ENCODE measurements at places on chromosomes 13 and 19. TPM values are rescaled to one million over a fixed set of nuclear protein-coding genes. Genes with fewer than 3 reads are reported as not detected.

The OR10H1 gene
- total RNA-seq, result not detected

The CFAP97D2 gene
- not detected for total RNA-seq

The ZNF382 gene
- 0.72 TPM for total RNA-seq

The CEACAM20 gene
- not detected for total RNA-seq

The PSG3 gene
- total RNA-seq, result not detected

The ACP4 gene
- total RNA-seq, result not detected

The FSD1 gene
- total RNA-seq, result 0.36 TPM

The ZNF77 gene
- total RNA-seq, result 2.4 TPM

GRCh38 chr13:91123456-91124127 is 223.9 kb upstream of the MIR17HG start:
- ATAC-seq, result no peak

- no peak for ATAC-seq
Observed at GRCh38 chr13:112954488-112955270, 14.3 kb upstream of the MCF2L start.

DNA sequence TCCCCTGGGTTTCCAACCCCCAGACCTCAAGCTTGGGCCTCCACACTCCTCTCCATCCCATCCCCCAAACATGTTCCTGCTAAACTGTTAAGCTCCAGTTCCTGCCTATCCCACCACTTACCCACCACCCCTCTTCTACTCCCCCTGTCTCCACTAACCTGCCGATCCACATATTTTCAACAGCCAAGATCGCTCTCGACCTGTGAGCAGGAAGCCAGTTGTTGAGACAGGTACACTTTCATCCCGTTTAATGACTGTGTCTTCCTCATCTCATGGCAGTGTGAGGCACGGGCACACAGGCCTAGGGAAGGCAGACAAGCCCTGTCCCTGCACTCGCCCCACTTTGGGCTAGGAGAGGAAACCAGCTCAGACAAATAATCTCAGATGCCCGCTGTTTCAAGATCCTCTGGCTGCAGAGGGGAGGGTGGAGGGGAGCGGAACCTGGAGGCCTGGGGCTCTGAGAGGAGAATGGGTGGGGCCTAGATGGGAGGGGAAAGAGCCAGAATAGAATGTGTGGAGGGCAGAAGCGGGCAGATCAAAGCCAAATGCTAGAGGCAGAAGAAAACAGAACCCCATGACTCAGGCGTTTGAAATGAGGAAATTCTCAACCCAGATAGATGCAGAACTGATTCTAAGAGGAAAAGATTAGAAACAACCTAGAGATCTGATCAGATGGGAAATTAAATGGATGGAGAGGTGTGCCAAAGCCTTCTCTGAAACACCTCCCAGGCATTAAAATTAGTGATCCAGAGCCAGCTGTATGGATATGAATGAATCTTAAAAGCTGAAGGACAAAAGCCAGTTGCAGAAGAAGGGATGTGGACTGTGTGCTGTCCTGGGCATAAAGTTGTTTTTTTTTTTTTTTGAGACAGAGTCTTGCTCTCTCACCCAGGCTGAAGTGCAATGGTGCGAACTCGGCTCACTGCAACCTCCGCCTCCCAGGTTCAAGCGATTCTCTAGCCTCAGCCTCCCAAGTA is 16.9 kb upstream of the CYP2S1 start:
- ATAC-seq, result peak; percentile 78

GRCh38 chr13:67752759-67753158 is 522.6 kb upstream of the PCDH9 start:
- no peak for ATAC-seq

- ATAC-seq, result no peak
Observed at GRCh38 chr19:48716562-48717291, 2.8 kb downstream of the MAMSTR start.

DNA sequence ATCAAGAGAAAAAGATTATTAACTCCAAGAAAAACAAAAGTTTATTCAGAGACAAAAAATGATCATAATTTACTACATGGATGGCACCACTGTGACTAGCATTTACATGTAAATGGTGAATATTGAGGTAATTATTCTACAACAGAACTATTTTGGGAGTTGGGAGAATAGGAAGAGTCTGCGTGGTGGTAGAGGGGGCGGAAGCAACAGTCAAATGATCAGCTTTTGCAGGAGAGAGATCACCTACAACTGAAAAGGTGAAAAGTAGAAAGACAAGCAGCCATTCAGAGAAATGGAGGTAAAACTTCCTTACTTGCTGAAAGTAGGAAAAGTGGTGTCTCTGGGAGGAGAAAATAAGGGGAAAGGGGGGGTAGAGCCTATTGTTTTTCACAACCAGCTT is 62.8 kb upstream of the SACS start:
- no peak for ATAC-seq

DNA sequence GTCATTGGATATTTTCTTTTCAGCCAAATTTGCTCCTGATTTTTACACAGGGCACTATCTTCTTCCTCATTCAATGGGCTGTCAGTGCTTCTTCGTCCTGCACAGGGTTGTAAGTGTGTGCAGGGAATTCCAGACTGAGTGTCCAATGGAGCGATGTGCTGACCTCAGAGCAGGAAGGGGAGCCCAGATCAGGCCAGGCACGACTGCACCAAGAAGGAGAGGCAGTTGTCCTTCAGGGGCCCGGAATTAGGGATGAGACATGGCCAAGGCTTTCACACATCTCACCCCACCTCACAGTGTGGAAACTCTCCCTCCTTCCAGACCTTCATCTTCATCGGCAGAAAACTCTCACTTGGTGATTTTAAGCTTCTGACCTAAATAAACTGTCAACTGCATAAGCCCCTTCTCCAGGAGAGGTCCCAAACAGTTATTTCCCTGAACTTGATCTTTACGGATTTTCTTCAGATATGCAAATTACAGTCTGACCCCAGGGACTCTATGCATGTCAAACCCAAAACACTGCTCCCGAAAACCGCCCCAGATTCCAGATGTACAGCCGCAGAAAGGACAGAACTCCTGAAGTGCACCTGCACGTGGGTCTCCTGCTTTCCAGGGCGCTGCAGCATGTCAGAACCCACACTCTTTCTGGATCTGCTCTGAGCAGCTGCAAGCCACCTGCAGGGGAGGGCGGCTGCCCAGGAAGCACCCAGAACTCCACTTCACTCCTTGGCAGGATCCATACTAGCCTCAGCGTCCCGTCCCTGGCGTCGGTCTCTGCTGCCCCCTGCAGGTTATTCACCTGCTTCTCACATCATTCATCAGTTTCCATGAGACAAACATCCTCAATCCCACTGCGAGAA is 625 bp upstream of the ZNF20 start:
- peak; percentile 92 for ATAC-seq

- no peak for ATAC-seq
Observed at GRCh38 chr19:45467115-45467455, 711 bp upstream of the FOSB start.

DNA sequence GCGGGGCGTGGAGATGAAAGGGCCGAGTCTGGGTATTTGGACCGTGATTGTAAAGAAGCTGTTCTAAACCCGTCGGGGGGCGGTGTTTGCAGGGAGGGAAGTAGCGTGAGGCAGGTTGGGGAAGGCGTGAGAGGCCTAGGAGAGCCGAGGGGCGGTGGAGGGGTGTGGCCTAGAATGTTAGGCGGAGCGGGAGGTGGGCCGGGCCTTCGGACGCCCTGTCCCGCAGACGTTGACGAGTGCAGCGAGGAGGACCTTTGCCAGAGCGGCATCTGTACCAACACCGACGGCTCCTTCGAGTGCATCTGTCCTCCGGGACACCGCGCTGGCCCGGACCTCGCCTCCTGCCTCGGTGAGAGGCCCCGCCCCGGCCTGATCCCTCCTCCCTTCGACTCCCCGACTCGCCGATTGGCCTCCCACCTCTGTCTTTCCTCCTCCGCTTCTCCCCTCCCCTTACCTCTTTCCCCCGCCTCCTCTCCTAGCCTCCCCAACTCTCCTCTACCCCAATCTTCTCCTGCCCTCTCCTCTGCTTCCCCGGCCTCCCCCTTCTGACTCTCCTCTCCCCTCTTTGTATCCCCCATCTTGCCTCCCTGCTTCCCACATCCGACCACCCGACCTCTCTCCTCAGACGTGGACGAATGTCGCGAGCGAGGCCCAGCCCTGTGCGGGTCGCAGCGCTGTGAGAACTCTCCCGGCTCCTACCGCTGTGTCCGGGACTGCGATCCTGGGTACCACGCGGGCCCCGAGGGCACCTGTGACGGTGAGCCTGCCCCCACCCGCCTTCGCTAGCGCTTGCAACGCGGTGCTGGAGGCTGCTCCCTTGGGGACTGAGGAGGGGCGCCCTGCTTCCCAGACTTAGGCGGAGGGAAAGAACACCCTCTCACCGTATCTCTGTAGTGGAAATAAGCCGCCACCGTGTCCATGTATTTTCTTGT is 12.8 kb downstream of the LTBP4 start:
- ATAC-seq, result peak; percentile 51

DNA sequence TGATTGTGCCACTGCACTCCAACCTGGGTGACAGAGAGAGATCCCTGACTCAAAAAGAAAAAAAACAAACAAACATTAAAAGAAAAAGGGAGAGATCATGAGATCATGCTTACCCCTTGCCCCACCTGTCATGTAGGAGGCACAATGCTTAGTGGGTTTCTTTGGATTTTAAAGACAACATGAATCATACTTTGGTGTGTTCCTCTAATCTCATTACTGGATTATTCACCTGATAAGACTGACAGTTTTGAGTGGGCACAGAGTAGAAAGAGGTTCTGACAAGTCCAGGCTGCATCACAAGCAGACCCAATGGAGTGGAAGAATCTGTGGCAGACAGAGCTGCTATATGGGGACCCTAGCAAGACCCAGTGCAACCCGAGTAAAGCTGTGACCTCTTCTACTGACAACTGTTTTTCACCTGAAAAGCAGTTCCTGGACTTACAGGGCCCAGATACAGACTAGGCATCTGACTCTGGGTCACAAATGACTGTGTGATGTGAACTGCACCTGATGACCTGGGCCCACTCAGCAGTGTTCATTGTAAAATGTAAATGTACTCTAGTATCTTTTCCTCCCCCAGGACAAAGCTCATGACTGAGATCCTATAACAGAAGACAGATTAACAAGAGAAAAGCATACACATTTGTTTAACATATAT is 28.9 kb upstream of the USP12 start:
- ATAC-seq, result no peak

GRCh38 chr13:48486362-48486761 is 46.5 kb downstream of the RCBTB2 start:
- no peak for ATAC-seq

- ATAC-seq, result no peak
Observed at GRCh38 chr13:99005609-99006008, 27.7 kb upstream of the DOCK9 start.

GRCh38 chr13:111462221-111462764 is 141.9 kb downstream of the TEX29 start:
- ATAC-seq, result no peak

DNA sequence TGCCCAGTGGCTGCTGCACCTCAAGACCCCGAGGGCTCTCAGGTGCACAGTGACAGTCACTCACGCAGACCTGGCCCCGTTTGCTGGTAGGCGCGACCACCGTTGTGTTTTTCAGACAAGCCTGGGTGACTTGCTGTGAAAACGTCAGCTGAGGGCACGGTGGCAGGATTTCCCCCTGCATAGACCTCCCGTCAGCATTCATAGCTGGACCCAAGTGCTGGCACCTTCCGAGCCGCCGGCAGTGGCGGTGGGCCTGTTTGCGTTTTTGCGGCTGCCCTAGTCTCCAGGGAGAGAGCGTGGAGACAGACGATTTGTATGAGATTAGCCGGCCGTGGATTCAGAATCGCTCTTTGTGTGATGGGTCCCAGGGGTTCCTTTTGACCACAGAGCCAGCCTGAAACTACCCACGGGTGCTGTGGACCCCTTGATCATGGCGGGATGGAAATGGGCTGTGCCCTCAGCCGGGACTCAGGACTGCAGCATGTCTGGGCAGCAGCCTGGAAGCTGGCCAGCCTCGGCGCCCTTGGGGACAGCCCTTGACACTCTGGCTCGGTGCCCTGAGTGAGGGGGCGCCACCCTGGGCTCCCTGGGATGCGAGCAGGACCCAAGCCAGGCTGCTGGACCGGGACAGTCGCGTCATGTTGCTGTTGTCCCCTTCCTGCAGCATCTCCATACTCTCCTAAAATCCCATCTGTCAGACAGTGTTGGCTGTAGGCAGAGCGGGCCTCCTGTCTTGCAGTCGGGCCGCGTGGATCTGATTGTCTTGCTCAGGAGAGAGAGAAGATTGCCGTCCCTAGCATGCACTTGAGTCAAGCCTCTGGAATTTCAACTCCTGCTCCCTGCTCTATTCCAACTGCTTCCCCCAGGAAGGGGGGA is 8.6 kb downstream of the KDM4B start:
- ATAC-seq, result no peak

GRCh38 chr19:33388725-33389420 is 15.4 kb downstream of the CEBPG start:
- no peak for ATAC-seq

- ATAC-seq, result no peak
Observed at GRCh38 chr19:33687481-33688170, 65.9 kb downstream of the CHST8 start.

- ATAC-seq, result no peak
Observed at GRCh38 chr13:33090755-33091414, 74.7 kb downstream of the KL start.

DNA sequence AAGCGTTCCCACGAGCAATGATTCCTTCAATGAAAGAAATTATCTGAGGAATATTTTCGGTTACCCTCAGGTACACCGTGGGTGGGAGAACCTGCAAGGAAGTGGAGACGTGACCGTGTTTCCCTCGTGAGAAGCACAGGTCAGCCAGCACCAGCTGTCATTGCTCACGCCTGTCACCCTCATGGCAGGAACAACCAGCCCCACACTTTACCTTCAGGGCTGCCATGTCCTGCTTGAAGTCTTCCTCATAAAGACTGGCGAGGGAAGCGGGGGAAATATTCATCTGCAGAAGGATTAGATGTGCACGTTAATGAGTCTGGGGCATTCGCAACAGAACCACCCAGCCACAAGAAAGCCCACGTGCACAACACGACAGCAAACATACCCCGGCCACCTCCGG is 18.2 kb downstream of the CARS2 start:
- no peak for ATAC-seq

GRCh38 chr13:69737129-69737935 is 370.3 kb upstream of the ATXN8OS start:
- ATAC-seq, result no peak

DNA sequence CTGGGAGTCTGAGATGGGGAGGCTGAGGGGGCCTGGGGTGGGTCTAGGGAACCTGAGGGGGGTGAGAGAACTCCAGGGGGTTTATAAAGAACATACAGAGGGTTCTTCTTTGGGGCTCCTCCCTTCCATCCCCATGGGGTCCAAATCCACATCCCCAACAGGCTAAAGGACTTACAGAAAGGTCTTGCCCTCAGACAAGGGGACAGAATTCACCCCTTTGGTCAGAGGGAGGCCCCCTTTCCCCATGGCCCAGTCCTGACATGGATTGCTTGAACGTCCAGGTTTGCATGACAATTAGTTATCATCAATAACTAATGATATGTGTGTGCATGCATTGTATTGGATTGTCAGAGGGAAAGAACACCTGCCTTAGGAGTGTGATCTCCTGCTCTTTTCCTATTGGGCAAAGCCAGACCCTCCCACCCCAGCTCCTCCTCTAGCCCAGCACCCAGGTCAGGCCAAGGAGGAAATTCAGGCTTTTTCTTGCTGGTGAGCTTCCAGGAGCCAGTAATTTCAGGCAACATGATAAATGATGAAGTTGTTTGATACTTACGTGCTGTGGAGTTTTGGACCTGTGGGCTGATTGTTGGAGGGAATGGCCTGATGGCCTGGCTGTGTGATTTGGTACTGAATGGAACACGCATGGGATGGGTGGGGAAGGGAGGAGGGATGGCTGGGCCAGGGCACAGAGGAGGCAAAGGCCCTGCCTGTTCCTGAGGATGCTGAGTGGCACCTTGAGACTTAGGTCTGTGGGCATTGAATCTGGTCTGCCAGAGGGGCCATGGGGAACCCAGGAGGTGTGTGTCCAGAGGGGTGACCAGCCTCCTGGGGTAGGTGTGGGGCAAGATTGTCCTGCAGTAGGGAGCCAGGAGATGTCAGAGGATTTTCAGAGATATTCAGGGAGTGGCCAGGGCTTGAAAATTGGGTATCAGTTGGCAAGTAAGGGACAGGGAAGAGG is 1.1 kb downstream of the KLHL26 start:
- ATAC-seq, result no peak

All from esophagus mucosa (tissue), 1 donor.